ENCODE measurements at places on chromosomes 3 and 15. TPM values are rescaled to one million over a fixed set of nuclear protein-coding genes. Genes with fewer than 3 reads are reported as not detected.

The CASR gene
- polyA plus RNA-seq: 0.01 TPM

The ITGB5 gene
- polyA plus RNA-seq: 60.6 TPM

The MEIS2 gene
- 41.6 TPM for polyA plus RNA-seq

The ANKRD63 gene
- not detected for polyA plus RNA-seq

The KLHL40 gene
- polyA plus RNA-seq: not detected

The TRIM59 gene
- 15.2 TPM for polyA plus RNA-seq

The TEX55 gene
- not detected for polyA plus RNA-seq

The RTP1 gene
- not detected for polyA plus RNA-seq

The GOLGA6L10 gene
- polyA plus RNA-seq: 8.2 TPM

Measured in right lung (tissue), 10 donors.